ENCODE measurements at places on chromosomes 4 and X. TPM values are rescaled to one million over a fixed set of nuclear protein-coding genes. Genes with fewer than 3 reads are reported as not detected.

The CD38 gene
- 6.9 TPM for total RNA-seq

The FAM47A gene
- total RNA-seq, result not detected

The TLR7 gene
- total RNA-seq, result 0.73 TPM

The EPGN gene
- total RNA-seq, result 3.3 TPM

The PDGFRA gene
- 57.4 TPM for total RNA-seq

The STK26 gene
- total RNA-seq, result 1.5 TPM

The DUSP9 gene
- not detected for total RNA-seq
